Germinal center (tissue), 1 donor: ENCODE measurements at places on chromosomes 2 and 18.

DNA sequence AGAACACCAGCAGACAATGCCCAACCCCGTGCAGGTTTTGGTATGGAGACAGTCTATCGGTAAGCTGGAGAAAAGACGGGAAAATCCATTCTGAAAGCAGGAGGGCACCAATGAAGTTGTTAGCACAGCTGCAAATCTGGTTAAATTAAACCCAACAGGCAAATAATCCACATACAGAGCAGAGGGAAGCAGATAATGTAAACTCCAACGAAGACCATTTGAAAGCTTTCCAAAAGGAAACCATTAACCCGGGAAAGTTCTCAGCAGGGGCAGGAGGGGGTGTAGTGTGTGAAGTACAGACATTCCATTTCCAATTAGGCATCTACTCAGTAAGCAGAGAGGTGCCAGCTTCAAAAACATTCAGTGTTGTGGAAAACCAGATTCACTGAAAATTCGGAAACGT is 10.3 kb downstream of the EDAR start:
- no peak for DNase-seq

DNA sequence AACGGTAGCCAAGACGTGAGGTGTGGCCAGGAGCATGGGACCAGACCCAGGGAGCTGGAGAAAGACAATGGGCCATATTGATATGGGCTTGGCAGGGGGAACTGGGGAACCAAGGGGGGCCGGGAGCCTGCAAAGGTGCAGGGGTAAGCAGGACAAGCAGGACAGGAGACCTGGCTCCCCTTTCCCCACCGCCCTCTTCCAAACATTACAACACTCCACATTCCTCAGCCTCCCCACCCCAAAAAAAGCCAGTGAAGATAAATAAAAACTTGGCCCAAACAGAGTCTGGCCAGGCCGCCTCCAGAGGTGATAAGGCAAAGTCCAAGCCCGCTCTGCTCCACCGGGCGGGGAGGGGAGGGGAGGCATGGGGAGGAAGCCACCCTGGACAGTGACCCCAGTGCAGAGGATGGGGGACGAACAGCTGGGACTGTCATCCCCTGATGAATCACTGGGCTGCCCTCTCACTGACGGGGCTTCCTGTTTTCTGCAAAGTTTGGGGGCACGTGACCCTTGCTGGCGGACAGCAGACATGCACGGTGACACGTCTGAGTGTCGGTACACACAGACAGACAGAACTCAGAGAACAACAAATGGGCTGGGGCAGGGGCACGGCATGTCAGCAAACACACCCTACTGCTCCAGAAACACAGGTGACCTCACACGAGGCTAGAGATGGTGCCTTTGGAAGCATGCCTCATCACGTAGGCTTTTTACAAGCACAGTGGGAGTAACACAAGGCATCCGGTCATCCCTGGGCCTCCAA is 100.2 kb downstream of the TNS1 start:
- no peak for DNase-seq

- DNase-seq, result no peak
Measured at GRCh38 chr18:43175257-43175656, 59.8 kb upstream of the RIT2 start.

DNA sequence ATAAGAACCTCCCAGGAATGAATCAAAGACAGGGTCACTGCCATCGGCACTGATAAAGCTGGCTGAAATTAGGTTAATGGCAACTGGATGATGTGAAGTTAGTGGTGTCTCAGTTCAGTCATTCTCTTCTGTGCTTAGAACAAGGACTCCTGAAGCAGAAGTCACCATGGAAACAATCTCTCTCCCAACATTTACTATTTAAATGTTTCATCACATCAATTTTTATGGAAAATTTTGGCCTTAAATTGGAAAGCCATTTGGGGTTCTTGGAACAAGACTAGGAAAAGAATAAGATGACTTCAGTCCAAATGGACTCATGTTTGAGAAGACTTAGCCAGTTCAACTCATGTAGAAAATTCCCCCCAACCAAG is 15.5 kb upstream of the ARL5A start:
- DNase-seq, result no peak

GRCh38 chr18:55637204-55637603 is 49.2 kb upstream of the TCF4 start:
- DNase-seq, result no peak

GRCh38 chr2:46634905-46635304 is 155.5 kb downstream of the TMEM247 start:
- DNase-seq, result no peak

- no peak for DNase-seq
Measured at GRCh38 chr2:19419211-19419880, 60.9 kb upstream of the OSR1 start.

DNA sequence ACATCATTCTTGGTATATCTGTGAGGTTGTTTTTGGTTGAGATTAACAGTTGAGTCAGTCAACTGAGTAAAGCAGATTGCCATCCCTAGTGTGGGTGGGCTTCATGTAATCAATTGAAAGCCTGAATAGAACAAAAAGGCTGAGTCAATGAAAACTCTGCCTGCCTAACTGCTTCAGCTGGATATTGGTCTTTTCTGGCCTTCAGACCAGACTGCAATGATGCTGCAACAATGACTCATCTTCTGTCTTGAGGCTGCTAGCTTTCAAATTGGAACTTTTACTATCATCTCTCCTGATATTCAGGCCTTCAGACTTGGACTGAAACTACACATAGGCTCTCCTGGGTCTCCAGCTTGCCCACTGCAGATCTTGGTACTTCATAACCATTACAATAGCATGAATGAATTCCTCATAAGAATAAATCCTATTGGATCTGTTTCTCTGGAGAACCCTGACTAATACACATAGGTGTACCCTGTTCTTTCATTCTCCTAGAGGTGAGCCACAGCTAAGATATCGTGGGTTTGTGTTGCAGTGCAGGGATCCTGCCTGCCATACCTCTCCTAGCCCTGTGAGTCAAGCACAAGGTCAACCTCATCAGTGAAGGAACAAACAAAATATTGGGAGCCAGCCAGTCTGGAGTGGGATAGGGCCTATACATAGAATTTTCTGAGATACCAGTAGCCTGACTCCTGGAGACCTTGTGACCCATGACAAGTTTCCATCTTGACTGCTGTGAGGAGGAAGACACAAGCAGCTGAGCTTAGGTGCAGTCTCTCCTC is 473.8 kb downstream of the DCC start:
- DNase-seq, result no peak

DNA sequence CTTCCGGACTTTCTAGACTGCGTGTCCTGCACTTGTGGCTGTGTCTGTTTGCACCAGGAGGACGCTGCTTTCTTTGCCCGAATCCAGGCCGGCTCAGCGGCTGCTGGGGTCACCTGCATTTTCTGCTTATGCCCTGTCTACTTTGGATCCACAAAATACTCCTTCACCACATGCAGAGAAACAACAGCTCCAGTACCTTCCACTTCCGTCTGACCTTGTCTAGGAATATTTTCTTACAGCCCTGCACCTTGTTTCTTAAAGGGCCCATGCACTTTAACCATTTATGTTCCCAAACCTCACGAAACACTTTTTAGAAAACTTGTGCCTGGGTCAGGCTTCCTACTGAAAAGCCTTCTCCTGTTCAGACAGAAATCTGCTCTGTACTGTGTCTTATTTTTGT is 129.4 kb upstream of the NCK2 start:
- no peak for DNase-seq

GRCh38 chr2:33619028-33619427 is 19.9 kb upstream of the FAM98A start:
- DNase-seq, result no peak

GRCh38 chr18:58842978-58843687 is 21.5 kb upstream of the ZNF532 start:
- no peak for DNase-seq

GRCh38 chr2:7037340-7038333 is 120.4 kb downstream of the RNF144A start:
- peak; percentile 67 for DNase-seq

- DNase-seq, result no peak
Measured at GRCh38 chr2:768451-768850, 91.2 kb upstream of the TMEM18 start.

GRCh38 chr2:221402072-221402471 is 170.0 kb downstream of the EPHA4 start:
- DNase-seq, result no peak

DNA sequence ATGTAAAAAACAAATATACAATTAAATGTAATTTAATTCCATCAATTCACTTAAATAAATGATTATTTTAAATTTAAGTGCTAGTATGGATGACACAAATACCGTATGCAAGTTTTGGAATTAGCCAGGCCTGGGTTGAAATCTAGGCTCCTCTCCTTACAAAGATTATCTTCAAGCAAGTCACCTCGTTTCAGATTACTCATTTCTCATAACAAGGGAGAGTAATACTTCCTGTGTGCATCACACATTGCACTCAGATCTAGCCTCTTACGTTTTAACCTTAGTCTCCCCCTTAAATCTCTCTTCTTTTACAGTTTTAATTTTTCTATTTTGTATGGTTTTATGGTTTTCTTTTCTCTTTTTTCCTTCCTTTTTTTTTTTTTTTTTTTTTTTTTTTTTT is 1475.9 kb upstream of the NXPH2 start:
- no peak for DNase-seq
